ENCODE measurements at places on chromosomes 6 and 20.

GRCh38 chr6:144339859-144340452, 54.8 kb downstream of the UTRN start:
- no peak for DNase-seq

DNA sequence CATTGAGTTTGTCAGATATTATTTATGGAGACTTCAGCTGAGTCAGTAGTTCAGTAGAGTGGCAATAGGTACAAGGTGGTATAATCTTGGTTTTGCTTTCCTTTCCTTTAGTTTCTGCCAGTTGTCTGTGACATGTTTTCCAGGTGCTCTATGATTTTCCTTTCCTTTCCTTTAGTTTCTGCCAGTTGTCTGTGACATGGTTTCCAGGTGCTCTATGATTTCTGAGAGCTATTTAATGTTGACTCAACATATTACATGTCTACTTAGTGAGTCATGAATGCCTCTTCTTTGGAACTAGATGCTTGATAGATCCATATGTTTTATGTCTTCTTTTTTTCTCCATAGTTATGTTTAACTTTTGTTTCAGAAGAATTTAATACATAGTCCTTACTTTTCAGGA, 186.4 kb upstream of the DEFB112 start:
- no peak for DNase-seq

DNA sequence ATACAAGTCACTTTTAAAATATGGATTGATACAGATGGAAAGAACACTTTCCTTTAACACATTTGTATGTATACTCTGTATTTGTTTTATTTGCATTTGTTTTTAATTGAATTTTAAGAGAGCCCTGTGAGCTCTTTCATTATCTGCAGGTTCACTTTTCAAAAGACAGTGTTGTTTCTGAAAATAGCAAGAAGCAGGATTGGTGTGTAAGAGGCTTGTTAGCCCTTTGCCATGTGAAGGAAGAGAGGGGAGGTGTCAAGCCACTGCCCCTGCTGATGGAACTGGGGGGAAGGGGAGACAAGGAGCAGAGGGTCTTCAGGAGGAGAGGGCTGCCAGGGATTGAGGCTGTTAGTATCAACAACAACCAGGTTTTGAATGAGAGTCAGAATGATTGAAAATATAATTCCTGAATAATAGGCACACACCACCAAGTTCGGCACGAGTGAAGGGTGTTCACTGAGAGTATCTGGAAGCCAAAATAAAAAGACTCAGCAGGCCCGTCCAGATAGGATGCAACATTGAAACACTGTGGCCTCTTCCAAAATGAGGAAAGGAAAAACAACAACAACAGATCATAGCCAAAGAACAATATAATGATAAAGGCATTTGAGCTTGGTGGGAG, 12.6 kb upstream of the PBOV1 start:
- DNase-seq, result no peak

DNA sequence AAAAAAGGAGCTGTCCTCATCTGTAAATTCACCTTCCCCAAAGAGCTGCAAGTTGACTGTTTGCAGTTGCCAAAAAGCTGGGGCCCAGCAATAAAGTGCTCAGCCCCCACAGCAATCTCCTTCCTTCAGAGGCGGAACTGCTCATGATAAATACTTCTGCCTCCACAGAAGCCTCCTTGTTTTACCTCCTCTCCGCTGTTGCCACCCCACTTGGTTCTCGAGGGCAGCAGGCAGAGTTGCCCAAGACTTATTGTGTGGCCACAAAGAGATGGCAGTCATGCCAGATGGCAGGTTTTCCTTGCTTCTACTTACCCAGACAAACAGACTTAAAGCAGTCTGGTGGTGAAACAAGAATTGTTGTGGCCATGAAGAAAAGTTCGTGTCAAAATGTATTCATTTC, 66.3 kb downstream of the SLX4IP start:
- no peak for DNase-seq

DNA sequence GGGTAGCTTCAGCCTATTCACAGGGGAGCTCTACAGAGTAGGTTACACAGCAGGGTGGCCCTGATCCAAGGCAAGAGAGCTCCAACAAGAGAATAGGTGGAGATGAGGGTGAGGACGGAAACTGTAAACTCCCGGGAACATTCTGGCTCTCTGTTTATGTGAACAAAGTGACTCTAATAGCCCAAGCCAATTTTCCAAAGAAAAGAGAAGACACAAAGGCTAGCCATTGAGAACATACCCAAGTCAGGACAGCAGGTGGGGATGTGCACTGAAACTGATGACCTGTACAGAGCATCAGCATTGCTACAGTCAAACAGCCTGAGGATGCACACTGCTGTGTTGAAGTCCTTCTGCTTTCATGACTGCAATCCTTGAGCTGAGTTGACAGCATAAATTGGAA, 136.0 kb upstream of the TOP1 start:
- no peak for DNase-seq

GRCh38 chr6:96562886-96563285, at the start of gene FHL5:
FHL5 (plus strand) TSS chr6:96563128; CDS start chr6:96603614, 40,486 bp downstream.
- peak; percentile 38 for DNase-seq

DNA sequence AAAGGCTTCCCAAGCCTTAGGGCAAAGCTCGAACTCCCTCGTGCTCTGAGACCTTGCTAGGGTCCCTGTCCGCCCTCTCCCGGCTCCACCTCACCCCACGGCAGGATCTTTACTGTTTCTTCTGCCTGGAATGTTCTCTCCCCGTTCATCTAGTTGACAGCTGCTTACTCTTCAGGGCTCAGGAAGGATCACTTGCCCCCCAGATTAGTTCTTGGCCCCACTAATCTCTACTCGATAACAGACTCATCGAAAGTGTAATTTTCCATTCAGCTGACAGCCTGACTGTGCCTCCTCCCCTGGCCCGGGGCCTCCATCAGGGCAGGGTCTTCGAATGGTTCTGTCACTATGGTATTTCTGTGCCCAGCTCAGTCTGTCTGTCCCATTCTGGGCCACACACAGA, 3.1 kb downstream of the MAP1LC3A start:
- no peak for DNase-seq

DNA sequence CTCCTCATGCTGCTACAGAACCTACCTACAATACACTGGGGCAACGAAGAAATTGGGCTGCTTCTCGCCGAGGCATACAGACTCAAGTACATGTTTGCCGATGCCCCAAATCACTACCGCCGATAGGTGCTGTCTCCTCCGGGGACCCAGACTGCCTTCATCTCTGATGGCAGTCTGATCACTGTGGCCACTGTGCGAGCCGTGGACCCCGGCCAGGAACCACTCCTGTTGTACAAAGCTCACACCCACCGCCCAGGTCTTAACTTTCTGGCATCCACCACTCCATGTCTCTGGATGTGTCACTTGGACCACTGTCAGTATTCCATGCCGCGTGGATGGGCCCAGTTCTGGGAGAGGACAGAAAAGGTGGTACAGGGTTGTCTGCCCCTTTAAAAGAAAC, 22.7 kb upstream of the RNF8 start:
- DNase-seq, result no peak

- no peak for DNase-seq
Measured at GRCh38 chr20:40949346-40949745, 79.3 kb upstream of the TOP1 start.

DNA sequence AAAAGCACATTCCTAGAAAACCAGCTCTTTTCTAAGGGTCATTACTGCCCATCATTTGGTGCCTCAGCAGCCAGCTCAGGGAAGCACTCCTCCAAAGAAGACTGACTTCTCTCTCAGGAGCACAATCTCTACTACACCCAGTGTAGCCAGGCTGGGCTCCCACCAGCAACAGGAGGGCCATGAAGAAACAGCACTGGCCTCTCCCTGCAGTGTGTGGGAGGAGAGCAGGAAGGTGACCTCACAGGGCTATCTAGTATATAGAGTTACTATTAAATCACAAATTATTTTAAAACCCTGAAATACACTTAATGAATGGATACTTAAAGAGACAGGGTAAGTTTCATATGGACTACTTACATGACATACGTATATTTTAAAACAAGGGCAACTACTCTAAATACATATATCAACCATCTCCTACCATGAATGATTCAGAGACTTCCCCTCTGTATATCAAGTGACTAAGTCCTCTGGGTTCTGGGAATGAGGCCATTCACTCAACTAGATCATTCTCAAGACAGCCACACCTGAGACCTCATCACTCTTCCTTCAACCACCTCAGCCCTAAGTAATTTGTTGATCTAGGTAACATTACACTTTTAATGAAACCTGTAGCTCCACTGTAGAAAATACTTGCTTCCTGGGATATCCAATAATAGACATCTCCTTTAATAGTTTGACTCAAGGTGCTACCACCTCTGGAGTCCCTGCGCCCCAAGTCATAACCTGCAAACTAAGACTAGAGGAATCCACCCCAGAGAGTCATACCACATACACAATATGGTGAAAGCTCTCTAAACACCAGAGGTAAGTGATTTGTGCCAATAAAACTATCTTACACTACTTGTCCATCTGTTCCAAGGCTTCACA, 25.2 kb downstream of the TBX18 start:
- DNase-seq, result peak; percentile 31

- DNase-seq, result no peak
Measured at GRCh38 chr20:38726804-38727606, 2.7 kb downstream of the SLC32A1 start.

GRCh38 chr6:129195643-129196042, 312.7 kb downstream of the LAMA2 start:
- DNase-seq, result no peak

DNA sequence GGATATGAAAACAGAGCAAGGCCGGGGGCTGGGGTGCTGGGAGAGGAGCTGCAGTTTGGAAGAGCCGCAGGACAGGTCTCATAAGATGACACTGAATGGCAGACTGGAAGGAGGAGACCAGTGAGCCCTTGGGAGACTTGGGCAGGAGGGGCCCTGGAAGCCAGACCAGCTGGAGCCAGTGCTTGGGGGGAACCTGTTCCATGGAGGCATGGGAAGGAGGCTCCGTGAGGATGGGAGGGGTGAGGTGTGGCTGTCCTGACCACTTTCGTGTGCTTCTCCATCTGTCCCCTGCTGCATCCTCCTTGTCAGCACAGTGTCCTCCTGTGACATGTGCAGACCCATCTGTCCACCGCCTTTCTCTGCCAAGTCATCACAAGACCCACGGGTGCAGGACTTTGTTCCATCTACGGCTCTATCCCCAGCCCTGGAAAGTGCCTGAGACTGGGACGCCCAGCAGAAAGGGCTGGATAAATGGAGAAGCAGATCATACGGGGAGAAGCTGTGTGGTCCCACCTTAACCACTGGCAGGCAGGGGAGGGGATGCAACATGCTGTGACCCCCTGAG, 84.8 kb upstream of the MPC1 start:
- no peak for DNase-seq

DNA sequence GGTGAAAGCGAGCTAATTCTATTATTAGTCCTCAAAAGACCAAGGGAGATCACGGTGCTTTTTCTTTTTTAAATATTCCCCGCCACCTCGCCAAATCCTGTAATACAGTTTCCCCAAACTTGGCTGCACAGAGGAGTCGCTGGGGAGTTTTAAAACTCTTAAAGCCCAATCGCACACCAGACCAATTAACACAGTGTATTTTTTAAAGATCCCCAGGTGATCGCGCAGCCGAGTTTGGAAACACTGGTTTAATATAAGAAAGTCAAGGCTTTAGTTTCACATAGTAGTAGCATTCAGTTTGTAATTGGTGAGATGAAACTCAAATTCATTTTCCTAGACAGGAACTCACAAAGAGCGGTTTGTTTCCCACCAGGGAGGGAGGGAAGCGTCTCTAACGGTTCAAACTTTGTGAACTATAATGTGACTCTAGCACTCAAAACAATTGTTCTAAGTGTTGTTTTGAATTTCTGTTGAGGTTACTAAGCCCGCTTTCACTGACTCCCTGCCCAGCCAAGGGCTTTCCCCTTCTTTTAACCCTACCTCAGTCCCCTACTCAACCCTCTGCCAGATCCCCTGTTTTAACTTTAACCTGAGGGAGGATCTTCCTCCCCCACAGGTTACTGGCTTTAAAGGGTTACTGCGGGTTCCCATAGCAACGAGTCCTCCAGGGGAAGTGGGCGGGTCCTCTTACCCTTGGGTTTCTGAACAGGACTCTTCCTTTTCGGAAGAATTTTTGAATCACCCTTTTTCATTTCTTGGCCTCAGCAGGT, 25.7 kb upstream of the BTBD3 start:
- DNase-seq, result peak; percentile 79

GRCh38 chr6:160386869-160387530, 38.8 kb downstream of the SLC22A3 start:
- no peak for DNase-seq

DNA sequence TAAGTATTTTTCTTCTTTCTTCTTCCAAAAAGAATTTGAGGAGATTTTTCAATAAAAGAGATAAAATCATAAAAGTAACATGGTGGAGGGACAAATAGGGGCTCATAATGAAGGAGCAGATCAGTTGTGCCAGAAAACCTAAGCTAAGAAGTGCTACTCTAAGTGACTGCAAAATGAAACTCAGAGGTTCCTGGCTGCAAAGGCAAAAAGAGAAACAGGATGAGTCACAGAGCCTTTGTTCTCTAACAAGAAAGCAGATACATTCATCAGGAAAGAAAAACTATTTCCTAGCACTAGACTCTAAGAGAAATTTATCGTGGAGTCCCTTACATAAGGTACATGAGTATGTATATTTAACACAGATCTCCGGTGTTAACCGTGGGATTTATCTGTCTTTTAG, 49.8 kb downstream of the TSHZ2 start:
- no peak for DNase-seq

DNA sequence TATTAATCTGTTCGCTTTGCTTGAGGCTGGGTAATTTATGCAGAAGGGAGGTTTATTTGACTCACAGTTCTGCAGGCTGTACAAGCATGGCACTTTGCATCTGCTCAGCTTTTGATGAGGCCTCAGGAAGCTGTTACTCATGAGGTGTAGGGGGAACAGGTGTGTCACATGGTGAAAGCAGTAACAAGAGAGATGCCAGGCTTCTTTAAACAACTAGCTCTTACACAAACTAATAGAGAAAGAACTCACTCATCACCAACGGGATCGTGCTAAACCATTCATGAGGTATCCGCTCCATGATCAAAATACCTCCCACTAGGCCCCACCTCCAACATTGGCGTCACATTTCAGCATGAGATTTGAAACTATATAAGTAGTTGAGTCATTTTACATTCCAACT, 34.4 kb upstream of the GCLC start:
- DNase-seq, result no peak

- peak; percentile 24 for DNase-seq
Measured at GRCh38 chr6:88749849-88750248, 213.6 kb downstream of the RNGTT start.

DNA sequence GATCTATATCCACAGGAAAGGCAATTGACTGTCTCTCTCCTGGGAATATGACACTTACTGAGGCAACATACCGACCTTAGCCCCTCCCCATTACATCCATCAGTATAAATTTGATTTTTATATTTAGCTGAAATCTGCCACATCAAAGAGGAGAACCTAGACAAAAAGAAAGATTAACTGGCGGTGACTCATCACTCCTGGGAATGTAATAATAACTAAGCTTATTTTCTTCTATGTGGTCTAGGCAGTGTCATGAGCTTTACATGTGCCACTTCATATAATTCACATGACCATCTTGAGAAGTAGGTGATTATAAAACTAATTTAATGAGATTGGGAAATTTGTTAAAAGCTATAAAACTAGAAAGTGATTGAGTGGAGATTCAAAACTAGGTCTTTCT, 520.0 kb upstream of the HS3ST5 start:
- DNase-seq, result no peak
